ENCODE measurements at places on chromosomes 5 and 9.

GRCh38 chr5:124065508-124065907, 553.5 kb downstream of the CSNK1G3 start:
- no peak for DNase-seq

DNA sequence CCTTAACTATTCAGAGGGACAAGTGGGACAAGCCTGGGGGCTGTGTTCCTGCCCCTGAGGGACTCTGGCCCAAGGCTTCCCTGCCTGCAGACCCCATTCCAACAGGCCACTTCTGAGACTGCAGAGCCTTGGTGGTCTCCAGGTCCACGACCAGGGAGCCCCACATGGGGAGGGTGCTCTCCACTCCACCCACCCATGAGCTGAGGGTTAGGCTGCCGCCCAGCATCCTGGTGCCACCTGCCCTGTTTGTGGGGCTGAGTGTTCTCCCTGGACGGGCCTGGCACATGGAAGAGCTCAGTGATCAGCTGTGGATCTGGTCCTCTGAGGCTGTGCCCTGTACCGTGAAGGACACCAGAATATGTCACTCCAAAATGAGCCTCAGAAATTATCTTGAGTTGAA, 2.5 kb upstream of the ABO start:
- DNase-seq: no peak

DNA sequence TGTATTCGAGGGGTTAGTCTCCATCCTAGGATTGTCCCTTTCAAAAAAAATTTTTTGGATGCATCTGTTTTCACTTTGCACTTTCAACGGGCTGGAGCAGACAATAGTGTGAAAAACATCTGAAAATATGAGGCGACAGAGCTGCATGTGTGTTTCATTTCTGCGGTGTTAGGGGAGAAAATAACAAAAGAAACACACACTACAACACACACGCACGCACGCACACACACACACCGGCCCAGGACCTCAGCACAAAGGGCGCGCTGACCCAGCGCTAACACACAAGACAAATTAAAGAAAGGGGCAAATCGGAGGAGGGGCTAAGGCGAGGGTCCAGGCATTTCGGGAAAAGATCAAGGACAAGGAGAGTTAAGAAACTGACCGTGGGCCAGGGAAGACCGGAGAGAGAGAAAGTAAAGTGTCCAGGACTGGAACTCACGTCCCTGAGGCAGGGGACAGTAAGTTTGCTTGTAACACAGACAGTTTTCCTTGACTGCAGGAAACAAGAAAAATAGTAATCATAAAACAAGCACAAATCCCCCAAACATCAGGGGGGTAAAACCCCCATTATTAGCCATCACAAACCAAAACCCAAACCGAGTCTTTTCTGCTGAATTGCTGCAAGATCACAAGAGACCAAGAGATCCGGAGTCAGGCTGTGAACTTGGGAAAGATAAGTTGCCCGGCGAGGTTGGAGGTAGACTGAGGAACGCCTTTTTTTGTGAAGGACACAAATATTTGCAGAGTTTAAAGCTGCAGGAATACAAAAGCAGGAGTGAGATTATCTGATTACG, 302.1 kb downstream of the PARP8 start:
- no peak for DNase-seq

- DNase-seq: no peak
These were observed 937 bp downstream of the SVEP1 start for GRCh38 chr9:110578575-110579033.

DNA sequence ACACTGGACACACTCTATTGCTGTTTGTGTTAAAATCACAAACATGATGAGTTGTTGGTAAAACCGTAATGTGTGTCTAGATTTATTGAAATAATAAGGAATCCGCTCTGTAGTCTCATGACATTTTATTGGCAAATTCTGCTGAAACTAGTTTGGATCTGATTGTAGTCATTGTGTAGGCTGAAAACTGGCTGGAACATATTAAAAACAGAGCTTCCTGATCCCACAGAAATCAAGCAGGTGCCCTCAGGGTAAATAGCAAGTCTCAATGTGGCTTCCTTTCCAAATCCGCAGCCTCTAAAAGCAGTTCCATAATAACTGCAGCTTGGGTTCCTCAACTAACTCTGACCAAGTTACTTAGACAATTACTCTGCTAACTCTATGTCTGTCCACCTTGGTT, 427.5 kb upstream of the KIF2A start:
- DNase-seq: no peak

DNA sequence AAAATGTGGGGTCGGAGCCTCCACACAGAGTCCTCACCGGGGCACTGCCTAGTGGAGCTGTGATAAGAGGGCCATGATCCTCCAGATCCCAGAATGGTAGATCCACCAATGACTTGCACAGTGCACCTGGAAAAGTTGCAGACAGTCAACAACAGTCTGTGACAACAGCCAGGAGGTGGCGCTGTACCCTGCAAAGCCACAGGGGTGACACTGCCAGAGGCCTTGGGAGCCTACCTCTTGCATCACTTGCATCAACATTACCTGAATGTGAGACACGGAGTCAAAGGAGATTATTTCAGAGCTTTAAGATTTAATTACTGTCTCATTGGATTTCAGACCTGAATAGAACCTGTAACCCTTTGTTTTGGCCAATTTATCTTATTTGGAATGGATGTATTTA, 614.1 kb upstream of the CDH9 start:
- DNase-seq: no peak

- DNase-seq: no peak
These were observed 30.0 kb downstream of the SIL1 start for GRCh38 chr5:139167952-139168720.

GRCh38 chr9:136137321-136138265, 18.9 kb upstream of the TMEM250 start:
- no peak for DNase-seq

DNA sequence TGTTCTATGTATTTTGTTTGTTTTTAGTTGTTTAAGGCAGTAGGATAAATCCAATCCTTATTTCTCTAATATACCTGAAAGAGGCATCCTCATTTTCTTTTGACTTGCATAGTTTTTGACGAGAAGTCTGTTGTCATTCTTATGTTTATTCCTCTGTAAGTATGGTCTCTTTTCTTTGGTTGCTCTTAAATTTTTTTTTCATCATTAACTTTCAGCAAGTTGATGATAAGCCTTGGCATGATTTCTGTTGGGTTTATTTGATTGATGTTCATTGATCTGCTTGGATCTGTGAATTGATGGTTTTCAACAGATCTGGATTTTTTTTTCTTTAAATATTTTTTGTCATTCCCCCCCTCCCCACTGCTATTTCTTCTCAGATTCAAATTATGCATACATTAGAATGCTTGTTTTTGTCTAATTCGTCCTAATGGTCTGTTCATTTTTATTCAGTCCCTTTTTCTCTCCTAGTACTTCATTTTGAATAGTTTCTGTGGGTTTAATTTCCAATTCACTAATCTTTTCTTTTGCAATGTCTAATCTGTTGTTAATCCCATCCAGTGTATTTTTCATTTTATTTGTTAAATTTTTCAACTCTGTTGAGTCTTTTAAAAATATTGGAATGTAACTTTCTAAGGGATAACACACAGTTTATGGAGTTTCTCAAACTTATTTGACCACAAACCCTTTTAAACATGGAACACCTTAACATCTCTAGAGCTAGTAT, 495.9 kb downstream of the CSNK1G3 start:
- no peak for DNase-seq

- peak; percentile 12 for DNase-seq
These were observed 39.3 kb downstream of the UBE2D2 start for GRCh38 chr5:139600336-139600949.

DNA sequence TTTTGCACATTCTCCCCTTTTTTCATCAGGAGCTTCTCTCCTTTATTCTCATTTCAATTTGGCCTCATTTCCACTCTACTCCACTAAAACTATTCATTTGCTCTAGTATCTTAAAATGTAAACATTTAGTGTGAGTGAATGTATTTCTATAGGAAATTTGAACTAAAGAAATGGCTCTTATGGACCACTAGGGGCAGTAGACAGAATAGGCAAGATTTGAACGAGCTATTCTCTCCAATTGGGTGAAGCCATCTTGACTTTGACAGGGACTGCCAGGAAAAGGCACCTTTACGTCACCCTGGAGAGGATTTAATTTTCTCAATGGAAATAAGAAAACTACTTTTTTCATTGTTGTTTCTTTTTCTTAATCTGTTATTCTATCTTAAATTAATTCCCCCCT, 666.3 kb downstream of the DNAH5 start:
- no peak for DNase-seq

- no peak for DNase-seq
These were observed 85.8 kb downstream of the KIAA1958 start for GRCh38 chr9:112572416-112572815.

DNA sequence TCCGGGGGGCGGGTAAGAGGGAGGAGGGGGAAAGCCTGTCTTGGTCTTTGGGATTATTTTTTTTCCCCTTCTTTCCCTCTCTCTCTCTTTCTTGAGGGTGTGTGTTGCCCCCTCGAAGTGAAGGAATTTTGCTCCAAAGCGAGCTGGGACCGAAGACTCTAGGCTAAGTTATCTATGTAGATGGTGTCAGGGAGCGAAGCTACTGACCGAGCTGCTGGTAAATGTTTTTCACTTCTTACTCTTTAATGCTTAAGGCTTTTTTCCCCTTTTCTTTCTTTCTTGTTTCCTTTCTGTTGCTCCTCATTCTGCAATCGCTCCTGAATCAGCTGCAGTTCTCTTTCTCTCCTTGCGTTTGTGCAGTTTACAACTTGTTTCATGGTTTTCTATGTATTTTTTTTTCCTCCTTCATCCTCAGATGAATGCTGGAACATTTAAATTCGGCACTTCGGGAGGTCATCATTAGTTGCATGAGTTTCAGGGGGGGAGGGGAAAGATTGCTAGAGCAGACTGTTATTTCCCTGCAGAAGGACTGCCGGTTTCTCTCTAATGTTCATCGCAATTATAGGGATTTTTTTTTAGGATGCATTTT, 1312.0 kb upstream of the WWC1 start:
- DNase-seq: no peak

GRCh38 chr9:84919440-84919839, 249.9 kb downstream of the NTRK2 start:
- no peak for DNase-seq

GRCh38 chr9:22044583-22044982, 35.5 kb upstream of the CDKN2B start:
- DNase-seq: peak; percentile 44

DNA sequence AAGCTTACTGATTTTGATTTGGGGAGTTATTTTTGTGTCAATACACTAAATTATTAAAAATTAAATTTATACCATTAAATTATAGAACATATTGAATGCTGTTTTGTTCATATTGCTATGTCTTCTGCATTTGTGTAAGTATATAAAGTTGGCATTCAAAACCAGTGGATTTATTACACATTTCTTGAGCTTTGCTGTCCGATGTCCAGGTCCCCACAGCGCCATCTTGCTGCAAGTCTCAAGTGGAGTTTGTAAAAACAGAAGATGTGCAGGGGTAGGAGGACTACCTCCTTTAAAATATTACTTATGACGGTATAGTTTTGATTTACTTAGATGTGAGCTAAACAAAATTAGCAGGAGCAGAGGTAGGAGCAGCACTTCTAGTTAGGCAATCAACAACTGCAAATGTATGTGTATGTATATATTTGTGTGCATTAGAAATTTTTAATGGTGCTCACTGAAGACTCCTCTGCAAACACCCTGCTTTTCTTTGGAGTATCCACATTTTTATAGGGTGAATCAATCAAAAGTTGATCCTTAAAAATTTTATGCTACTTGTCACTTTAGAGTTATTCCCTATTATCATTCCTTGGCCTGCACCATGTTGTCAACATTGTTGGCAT, 37.4 kb downstream of the CPEB4 start:
- DNase-seq: no peak

GRCh38 chr5:179060116-179061008, at the start of gene ZNF354C:
ZNF354C (plus strand) TSS chr5:179060373; CDS start chr5:179062069, 1,696 bp downstream.
- peak; percentile 75 for DNase-seq

DNA sequence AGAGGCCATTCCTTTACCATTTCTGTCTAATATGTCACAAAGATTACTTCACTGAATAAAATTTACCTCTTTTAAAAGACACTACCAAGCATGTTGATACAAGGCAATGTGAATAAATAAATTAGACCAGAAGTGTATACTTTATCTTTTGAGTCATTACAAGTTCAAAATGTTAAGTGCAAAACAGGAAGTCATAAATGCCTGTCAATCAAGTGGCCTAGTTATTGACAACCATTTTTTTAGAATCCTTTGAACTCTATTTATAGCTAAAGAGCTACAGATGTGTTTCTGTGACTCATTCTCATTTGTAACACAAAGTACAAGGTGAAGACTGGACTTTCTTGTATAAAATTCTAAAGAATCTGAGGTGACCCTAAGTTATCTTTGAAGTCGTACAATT, 602.7 kb upstream of the SEMA6A start:
- no peak for DNase-seq

DNA sequence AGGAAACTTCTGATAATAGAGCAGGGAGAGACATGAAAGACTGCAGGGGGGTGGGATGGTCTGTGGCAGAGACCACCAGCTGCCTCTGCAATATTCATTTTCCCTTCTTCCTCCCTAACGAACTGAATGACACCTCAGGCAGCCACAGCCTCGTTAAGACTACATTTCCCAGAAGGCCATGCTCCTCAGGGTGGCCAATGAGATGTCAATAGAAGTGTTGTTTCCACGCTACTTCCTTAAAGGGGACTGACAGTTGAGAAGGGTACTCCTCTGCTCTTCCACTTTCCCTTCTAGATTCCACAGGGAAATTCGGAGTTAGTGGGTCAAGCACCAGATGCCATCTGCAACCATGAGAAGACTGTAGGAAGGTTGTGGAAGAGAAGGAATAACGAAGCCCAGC, 52.0 kb upstream of the DAPK1 start:
- no peak for DNase-seq

DNA sequence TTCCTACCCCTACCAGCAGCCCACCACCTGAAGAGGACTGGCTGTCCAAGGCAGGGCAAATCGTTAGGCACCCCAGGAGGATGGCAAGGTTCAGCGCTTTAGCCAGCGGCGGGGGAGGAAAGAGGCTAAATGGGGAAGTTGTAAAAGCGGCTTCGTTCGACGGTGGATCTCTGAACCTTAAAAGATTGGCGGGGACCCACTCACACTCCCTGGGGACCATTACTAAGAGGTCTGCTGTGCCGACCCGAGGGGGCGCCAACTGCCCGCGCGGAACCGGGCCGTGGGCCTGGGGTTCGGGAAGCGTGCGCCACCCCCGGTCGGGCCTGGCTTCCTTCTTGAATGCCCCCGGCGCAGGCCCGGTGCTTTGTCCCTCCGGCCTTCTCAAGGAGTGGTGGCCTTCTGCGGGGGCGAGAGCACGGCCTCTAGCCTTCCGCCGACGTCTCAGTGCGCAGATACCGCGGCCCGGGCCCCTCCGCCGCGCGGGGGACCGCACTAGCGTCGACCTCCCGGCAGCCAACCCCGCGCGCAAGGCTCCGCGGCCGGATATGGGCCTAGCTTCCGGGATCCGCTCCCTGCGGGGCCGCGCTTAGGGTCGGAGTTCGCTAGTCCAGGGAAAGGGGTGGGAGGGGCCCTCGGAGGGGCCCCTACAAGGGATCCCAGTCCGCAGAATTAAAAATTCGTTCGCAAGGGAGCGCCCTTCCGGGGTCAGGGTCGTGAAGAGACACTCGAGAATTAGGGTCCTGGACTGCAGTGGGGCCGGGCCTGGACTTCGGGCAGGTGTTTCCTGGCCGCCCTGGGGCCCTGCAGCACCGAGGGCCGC, 10.5 kb downstream of the NR2F1-AS1 start:
- DNase-seq: no peak

- no peak for DNase-seq
These were observed 302.7 kb downstream of the MAN2A1 start for GRCh38 chr5:109992264-109992915.

- DNase-seq: no peak
These were observed 30.9 kb downstream of the GLT6D1 start for GRCh38 chr9:135608294-135608998.

All from amniotic stem cell (primary cell).